ENCODE measurements at places on chromosomes 5 and 9.

DNA sequence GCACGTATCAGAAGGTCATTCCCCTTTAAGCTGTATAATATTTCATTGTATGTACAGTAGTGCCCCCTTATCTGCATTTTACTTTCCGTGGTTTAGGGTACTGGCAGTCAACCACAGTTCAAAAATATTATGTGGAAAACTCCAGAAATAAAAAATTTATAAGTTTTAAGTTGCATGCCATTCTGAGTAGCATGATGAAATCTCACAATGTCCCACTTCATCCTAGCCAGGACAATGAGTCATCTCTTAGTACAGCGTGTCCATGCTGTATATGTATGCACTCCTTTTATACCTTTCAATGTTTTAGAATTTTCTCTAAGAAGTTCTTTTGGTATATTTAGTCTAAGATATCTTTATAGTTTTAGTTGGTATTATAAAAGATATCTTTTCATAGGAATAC, 115.0 kb upstream of the HAND1 start:
- DNase-seq: no peak

DNA sequence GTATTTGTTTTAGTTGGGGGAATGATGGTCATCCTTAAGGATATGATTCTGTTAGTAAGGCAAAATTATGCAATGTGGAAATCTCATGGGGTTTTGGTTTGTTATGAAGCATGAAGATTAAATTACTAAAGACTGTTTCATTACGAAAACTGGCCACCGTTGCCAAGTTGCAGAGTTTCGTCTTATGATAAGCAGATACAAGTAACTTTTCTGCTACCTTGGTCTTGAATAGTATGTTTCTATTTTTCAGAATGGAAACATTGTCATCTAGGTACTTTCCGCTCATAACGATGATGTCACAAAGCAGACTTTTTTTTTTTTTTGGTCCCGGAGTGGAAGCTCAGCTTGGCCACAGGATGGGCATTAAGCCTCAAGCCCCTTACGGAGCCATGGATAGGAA, 4.2 kb downstream of the CCNI2 start:
- DNase-seq: no peak

DNA sequence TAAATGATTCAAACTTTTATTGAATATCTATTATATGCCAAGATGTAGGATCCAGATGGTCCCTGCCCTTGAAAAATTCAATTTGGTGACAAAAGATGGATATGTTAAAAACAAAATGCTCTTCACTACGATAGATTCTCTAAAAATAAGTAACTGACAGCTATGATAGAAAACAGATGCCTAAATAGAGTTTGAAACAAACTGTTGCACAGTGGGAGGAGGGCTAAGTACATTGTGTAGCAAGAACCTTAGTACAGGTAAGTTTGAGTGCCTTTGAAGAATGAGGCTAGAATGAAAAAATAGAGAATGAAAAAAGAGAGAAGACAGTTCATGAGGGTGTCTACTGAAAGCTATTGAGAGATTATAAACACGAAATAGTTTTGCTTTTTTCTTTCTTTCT, 54.3 kb downstream of the HOMER1 start:
- DNase-seq: no peak

DNA sequence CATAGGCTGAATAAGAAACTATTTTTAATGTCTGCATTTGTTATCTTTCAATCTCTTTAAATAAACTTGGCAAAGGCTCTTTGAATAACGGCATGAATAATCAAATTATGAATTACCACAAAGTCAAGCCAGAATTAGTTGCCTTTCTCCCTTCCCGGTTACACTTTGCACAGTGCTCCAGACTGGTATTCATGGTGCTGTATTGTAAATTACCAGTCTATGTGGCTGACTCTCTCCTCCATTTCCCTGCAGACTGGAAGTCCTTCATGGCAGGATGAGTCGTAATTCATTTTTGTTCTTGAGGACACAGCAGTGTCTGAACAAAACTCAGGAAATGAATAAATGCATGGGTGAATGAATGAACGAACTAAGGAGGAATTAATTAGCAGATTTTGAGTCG, 142.9 kb downstream of the GNA14 start:
- DNase-seq: no peak

All from cortex of kidney (tissue), 1 donor.